CD4-positive, alpha-beta memory T cell (primary cell): ENCODE measurements at places on chromosomes 11 and 22. TPM values are rescaled to one million over a fixed set of nuclear protein-coding genes. Genes with fewer than 3 reads are reported as not detected.

DNA sequence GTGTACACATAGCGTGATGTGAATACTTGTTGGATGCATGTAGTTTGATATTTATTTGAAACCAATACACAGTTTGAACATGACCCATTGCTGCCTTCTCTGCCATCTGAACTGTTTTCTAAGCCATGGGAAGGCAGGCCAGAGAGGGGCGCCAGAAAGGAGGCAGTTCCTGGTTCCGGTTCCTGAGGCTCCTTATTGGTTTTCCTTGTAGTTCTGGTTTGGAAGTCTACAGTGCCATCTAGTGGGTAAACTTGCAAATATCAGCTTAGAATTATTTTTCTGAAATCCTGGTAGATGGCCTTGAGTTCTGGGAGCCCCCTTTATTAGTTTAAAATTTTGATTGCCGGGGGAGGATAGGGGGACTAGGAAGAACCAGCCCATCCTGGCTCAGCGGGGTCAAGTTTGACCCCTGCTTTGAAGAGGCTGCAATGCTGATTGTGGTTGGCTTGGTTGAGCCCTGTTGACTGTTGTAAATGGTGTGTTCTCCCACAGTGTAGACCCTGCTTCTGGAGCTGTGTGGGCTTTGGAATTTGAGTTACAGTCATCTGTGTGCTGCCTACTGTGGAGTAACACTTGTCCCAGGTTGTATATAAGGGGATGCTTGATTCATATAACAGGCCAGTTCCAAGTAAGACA lies 48.4 kb downstream of the GRAMD1B start:
- no peak overlapping the region for H3K27ac ChIP-seq
- DNase-seq, result peak; percentile 71

DNA sequence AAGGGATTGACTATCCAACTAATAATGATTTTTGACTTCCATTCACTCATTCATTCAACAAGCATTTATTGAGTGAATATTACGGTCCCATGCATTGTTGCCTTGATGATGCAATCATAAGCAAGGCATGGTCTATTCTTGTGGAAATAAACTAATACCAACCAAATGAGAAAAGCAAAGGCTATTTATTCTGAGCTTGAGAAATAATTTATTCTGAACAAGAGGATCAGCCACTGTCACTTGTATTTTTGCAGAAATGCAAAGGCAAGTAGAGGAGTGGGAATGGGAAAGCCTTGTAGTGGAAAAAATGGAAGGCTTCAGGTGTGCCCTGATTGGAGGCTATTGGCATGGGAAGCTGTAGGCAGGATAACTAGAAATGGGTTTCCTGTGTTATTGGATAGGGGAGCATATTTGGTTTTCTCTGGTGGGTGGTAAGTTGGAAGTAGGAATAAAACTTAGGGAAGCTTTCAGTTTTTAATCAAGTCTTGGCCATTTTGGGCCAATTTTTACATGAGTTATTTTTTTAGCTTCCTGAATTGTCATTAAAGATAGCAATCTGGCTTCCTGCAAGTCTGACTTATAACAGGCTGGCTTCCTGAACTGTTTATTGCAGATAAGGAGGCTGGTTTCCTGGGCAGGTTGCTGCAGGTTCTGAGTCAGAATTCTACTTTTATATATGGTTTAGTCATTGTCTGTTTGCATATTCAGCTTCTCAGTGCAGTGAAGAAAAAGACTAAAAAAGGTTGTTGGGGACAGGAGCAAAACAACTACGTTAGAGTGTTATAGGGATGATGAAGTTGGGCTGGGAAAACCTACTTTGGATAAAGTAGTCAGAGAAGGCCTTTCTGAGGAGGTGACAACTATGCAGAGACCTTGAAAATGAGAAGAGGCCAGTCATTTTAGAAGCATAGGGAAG lies 106.7 kb downstream of the APIP start:
- H3K4me1 ChIP-seq, result no peaks in the 10 kb centered on the region
- no peak overlapping the region for H3K4me3 ChIP-seq

- no peaks in the 10 kb centered on the region for H3K36me3 ChIP-seq
- H3K27me3 ChIP-seq, result no peaks in the 10 kb centered on the region
- no peaks in the 10 kb centered on the region for H3K4me1 ChIP-seq
- no peak for DNase-seq
Observed at GRCh38 chr11:130710497-130711012, 205.7 kb downstream of the SNX19 start.

DNA sequence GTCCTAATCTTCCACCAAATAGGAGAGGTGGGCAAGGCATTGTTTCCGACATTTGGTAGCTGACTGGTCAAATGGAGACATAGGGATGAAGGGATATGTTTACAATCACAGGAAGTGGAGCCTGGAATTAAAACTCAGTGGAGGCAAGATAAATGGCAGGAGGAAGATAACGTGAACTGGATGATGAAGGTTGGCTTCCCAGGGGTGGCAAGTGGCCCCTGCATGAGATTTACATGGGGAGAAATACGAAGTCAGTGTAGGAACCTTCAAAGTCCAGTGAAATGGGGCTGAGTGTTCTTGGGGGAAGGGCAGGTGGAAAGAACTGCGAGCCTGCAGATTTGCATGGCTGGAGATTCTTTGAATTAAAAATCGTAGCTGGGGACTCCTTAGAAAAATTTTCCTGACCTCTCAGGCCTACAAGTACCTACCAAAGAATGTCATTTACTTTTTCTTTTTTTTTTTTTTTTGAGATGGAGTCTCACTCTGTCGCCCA lies 724 bp upstream of the FOXRED2 start:
- peak overlapping the region; percentile 22 for H3K27ac ChIP-seq
- H3K36me3 ChIP-seq, result peaks cover 21% of the 10 kb centered on the region
- H3K4me3 ChIP-seq, result no peak overlapping the region
- H3K27me3 ChIP-seq, result no peaks in the 10 kb centered on the region
- DNase-seq, result no peak
- peaks cover 15% of the 10 kb centered on the region for H3K4me1 ChIP-seq

- DNase-seq, result no peak
- H3K4me3 ChIP-seq, result no peak overlapping the region
- H3K4me1 ChIP-seq, result peaks cover 34% of the 10 kb centered on the region
- no peaks in the 10 kb centered on the region for H3K27me3 ChIP-seq
Observed at GRCh38 chr11:57422669-57423068, 4.3 kb downstream of the SLC43A3 start.

- H3K27me3 ChIP-seq, result peaks cover 9% of the 10 kb centered on the region
- H3K4me3 ChIP-seq, result no peak overlapping the region
Observed at GRCh38 chr22:35128637-35129036, 62.7 kb downstream of the ISX start.

DNA sequence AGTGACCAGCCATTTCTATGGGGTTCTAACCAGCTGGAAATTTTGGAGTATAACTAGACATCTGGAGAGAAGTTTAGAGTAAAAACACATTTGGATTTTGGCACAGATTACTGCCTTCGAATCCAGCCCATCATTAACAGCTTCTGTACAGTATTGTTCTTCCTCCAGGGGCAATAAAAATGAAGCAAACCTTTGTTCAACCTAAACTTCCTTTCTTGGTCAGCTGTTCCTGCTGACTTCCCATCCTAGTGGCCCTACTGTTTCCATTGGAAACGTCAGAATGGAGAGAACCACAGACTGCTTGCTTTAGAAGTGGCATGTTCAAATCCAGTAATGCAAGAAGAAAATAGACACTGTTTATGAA lies 203.7 kb upstream of the MTMR2 start:
- no peak for DNase-seq
- no peaks in the 10 kb centered on the region for H3K27me3 ChIP-seq
- no peak overlapping the region for H3K4me3 ChIP-seq
- no peak overlapping the region for H3K27ac ChIP-seq

DNA sequence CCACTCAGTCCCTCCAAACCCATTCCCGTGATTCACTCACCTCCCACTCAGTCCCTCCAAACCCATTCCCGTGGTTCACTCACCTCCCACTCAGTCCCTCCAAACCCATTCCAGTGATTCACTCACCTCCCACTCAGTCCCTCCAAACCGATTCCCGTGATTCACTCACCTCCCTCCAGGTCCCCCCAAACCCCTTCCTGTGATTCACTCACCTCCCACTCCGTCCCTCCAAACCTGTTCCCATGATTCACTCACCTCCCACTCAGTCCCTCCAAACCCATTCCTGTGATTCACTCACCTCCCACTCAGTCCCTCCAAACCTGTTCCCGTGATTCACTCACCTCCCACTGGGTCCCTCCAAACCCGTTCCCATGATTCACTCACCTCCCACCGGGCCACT lies 639.6 kb downstream of the BRD1 start:
- H3K27ac ChIP-seq, result no peak overlapping the region
- no peaks in the 10 kb centered on the region for H3K36me3 ChIP-seq
- no peaks in the 10 kb centered on the region for H3K4me1 ChIP-seq
- H3K27me3 ChIP-seq, result no peaks in the 10 kb centered on the region

GRCh38 chr11:108966978-108967377 lies 302.1 kb downstream of the DDX10 start:
- H3K4me3 ChIP-seq, result no peak overlapping the region
- no peaks in the 10 kb centered on the region for H3K36me3 ChIP-seq
- H3K27me3 ChIP-seq, result no peaks in the 10 kb centered on the region
- no peak overlapping the region for H3K27ac ChIP-seq
- no peaks in the 10 kb centered on the region for H3K4me1 ChIP-seq
- DNase-seq, result no peak

GRCh38 chr22:18085188-18085587 lies 7.4 kb downstream of the PEX26 start:
- no peaks in the 10 kb centered on the region for H3K27me3 ChIP-seq
- peaks cover 16% of the 10 kb centered on the region for H3K4me1 ChIP-seq
- no peak for DNase-seq
- no peak overlapping the region for H3K27ac ChIP-seq
- H3K36me3 ChIP-seq, result peaks cover 50% of the 10 kb centered on the region

DNA sequence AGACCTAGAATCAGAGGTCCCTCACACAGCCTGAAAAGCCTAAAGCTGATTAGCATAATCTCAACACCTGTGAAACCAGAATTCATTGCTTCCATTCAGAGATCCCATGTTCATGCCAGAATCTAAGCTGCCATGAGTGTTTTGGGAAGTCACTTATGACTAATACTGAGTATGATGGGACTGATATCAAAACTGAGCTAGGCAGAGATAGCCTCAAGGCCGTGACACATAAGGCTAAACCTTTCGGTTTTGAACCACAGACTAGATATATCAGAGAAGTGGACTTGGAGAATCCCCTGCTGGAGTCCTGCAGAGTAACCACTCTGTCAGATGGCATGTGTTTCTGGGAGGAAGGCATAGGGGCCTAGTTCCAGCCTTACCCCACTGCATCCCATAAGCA lies 23.1 kb upstream of the GLYATL2 start:
- no peaks in the 10 kb centered on the region for H3K36me3 ChIP-seq
- no peak overlapping the region for H3K4me3 ChIP-seq
- H3K27me3 ChIP-seq, result peaks cover 6% of the 10 kb centered on the region
- no peaks in the 10 kb centered on the region for H3K4me1 ChIP-seq
- no peak for DNase-seq

GRCh38 chr11:35337136-35337913 lies 82.0 kb downstream of the SLC1A2 start:
- H3K4me3 ChIP-seq, result no peak overlapping the region
- no peak for DNase-seq
- H3K36me3 ChIP-seq, result no peaks in the 10 kb centered on the region
- peaks cover 16% of the 10 kb centered on the region for H3K4me1 ChIP-seq
- H3K27me3 ChIP-seq, result no peaks in the 10 kb centered on the region
- no peak overlapping the region for H3K27ac ChIP-seq

DNA sequence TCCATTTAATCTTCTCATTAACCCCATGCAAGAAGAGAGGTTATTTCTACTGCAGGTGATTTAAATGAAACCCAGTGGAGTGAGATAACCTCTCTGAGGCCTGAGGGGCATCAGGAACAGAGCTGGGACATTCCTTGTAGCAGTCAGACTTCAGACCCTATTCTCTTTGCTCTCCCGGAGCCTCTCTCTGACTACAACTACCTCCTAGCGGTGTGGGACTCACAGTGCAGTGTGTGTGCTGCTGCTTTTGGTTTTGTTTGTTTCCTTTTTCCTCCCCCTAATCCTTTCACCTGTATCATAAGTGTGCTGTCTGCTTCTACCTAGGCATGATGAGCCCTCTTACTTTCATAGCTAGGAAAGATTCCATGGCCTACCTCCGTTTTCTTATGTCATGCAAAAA lies 769.6 kb downstream of the NTM start:
- no peak overlapping the region for H3K4me3 ChIP-seq
- H3K36me3 ChIP-seq, result no peaks in the 10 kb centered on the region
- no peaks in the 10 kb centered on the region for H3K4me1 ChIP-seq
- H3K27me3 ChIP-seq, result no peaks in the 10 kb centered on the region
- no peak overlapping the region for H3K27ac ChIP-seq

The KLHL35 gene
- total RNA-seq, result 1.2 TPM

The KIAA1671 gene
- total RNA-seq, result 10.2 TPM

The IL17REL gene
- total RNA-seq, result not detected

The PHETA2 gene
- total RNA-seq, result 1.9 TPM

The TRIOBP gene
- total RNA-seq, result 26.1 TPM

The OR52I1 gene
- not detected for total RNA-seq

The CBL gene
- total RNA-seq, result 39.5 TPM

The TMPRSS5 gene
- total RNA-seq, result 1.5 TPM

The DEUP1 gene
- total RNA-seq, result not detected

The NOL12 gene
- total RNA-seq, result 50.3 TPM
